PC-9 (cell line): ENCODE measurements at places on chromosomes 6 and 20.

DNA sequence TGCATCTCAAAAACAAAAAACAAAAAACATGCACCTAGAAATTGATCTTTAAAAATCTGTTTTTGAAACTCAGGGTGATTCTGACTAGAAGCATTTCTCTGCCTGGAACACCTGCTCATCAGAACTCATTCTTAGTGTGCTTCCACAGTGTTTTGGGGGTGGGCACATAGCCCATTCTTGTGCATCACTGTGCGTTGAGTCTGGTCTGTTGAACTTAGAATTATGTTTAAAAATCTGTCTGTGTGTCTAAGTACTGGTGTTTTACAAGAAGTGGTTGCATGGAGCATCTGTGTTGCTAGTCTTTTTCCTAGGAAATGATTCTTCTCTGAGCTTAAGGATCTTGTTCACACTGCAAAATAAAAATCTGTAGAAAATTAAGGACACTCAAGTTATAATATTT, 264.5 kb downstream of the SOX4 start:
- no peak for DNase-seq

GRCh38 chr20:59164686-59165391, 1.2 kb downstream of the ZNF831 start:
- DNase-seq = no peak

DNA sequence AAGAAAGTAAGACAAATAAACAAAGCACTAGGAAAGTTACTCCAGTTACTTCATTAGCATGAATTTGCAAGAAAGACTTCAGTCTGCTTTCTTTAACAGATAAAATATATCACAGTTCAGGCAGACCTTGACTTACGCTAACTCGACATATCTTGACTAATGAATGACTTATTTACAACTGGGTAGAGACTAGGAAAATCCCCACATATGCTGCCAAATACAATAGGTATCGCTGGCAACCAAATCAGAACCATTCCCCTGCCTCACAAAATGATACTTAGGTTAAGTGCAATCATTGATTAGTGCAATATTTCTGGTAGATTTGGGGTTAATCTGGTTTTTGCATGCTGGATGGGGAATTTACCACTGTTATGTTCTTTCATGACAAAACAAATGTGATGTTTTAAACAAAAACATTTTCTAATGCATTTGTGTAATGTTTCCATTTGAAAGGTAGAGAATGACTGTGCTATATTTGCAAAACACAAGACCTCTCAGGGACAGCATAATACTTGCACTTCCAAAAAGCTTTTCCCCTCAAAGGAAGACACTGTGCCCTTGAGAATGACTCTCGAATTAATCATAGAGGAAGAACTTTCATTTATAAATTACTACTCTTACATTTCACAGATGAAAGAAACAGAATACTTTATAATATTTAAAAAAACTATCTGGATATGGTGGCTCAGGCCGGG, 101.6 kb downstream of the PRKN start:
- DNase-seq = no peak

DNA sequence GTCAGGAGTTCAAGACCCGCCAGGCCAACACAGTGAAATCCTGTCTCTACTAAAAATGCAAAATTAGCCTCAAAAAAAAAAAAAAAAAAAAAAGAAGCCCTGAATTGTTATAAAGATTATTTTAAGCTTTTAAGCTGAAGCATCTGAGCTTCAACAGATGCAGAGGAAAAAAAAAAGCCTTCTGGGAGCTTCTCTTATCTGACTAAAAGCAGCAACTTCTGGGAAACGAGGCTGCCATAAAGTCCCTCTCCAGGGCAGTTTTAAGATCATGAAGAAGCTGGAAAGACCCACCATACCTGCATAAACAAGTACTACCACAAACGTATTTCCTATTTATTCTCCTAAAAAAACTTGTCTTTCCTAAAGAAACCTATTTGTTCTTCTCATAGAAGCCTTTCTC, 3.6 kb downstream of the SERINC3 start:
- DNase-seq = no peak

DNA sequence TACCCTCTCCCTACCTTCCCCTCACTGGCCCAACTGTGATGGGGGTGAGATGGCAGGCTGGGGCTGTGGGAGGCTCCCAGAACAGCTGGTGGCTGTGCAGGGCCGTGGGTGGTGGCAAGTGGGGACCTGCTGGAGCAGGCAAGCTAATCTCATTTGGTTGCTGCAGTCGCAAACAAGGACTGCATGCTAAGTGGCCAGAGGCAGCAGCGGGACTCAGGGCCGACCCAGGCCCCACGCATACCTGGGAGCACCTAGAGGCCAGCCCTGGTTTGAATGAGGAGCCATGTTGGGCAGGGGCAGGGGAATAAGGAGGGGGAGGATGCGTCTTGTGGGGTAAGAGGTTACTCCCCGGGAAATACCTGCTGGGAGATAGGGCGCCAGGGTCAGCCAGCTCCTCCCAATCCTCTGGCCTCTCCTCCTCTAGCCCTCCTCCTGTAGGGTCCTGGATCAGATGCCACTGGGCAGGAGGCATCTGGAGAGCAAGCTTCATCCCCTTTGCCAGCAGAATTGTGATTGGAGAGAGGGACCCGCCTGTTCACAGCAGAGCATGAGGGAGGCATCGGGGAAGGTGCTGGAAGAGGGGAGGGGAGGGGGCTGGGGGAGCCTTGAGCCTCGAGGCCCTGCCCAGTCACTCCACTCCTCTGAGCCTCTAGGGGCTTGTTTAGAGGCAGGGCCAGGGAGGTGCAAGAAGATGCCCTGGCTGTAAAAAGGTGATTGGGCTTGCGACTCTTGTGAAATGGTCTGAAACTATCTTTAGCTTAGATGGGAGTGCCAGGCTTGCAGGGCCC, 24.3 kb upstream of the CDH22 start:
- no peak for DNase-seq

DNA sequence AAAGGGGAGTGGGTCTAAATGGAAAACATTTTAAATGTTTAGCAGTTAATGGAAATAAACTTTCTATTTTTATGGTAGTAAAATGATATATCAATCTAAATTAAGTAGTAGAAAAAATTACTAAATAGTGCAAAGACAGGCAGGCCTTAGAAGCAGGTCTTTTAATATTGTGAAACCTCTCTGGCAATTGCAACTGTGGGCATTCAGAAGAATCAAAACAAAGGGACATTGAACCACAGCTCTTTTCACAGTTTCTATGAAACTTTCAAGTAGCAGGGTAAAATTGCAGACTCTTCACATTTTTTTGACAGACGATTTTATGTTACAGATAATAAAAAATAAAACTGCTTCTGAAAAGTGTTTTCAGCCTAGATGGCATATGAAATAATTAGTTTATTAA, 533.7 kb downstream of the BCKDHB start:
- no peak for DNase-seq

DNA sequence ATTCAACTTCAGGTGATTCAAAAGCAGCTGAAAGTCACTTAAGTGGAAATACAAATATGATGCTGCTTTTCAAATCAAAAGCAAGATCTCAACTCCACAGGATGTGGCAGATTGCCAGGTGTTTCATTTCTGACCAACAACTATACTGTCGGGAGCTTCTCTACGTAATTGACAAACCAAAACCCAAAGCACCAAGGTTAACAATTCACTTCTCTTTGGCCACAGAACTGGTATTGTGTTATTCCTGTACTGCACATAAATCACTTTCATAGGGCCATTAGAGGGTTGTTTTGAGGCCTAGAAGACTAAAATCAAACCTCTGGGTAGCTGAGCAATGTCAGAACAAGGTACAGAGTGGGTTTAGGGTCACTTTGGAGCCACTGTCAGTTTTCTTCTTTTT, 169.7 kb downstream of the HAO1 start:
- DNase-seq = no peak

DNA sequence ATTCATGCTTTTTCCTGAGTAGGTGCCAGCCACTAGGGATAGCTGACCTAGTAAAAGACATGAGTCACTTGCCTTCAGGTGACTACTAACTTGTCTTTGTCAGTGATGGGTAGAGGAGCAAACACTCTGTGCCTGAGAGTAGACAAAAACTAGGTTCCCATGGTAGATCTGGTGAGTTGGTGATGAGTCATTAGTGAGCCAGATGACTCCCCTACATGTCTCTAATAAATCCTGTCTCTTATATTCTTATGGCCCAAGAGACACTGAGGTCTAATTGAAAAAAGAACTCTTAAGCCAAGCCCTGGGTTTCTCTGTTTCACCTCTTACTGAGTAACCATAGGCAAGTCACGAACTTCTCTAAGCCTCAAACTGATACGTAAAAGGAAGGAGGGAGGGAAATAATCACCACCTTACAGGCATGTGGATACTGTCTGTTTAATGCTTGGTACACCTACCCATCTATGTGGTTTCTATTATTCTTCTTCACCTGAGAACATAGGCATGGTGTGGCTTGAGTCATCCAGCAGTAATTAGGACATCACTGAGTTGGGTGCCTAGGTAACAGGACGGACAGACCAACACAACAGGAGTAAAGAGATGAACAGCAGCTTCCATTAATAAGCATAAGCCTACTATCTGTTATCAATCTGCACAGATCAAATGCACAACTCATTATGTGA, 20.3 kb downstream of the TTPAL start:
- DNase-seq = peak; percentile 97

GRCh38 chr20:56634735-56635385, 5.8 kb downstream of the TFAP2C start:
- peak; percentile 32 for DNase-seq

DNA sequence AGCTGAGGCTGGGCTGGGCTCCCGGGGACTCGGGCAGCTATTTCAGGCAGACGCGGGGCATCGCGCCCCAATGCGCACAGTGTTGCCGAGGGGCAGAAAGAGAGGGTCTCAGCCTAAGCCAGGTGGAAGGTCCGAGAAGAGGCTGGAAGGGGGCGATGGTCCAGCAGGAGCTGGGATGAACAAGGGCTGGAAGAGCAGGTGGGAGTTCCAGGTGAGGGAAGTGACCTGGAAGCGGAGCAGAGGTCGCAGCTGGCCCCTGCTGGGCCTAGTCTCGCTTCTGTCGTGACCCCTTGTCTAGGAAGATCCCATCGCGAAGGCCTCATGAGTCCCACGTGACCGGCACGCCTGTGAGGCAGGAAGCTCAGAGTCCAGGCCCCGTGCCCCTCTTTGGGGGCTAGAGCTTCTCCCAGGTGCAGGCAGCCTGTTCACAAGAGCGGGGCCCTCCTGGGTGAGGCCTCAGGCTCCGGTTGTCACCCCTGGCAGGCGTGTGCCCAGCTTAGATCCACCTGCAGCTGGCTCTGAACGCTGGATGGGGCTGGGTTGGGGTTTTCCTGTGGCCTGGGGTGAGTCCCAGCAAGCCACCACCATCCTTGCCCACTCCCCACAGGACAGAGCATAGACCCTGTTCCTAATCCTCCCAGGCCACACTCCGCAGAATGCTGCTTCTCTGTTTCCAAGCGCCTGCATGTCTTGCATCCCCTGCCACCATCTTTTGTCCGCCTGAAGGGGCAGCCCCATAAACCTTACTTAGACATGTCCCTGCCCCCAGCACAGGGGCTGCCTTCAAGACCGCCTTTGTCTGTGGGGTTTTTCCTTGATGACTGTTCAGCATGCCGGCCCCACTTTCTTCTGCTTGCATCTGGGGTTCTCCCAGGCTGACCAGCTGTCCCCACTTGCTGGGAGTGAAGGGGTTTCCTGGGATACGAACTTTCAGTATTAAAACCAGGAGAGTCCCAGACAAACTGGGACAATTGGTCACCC, 15.1 kb downstream of the SLC22A3 start:
- no peak for DNase-seq

GRCh38 chr20:48047447-48047846, 262.2 kb upstream of the SULF2 start:
- DNase-seq = no peak

- DNase-seq = no peak
Observed at GRCh38 chr6:170446841-170447560, 106.1 kb downstream of the PSMB1 start.

- DNase-seq = no peak
Observed at GRCh38 chr6:153123801-153124200, 7.3 kb downstream of the RGS17 start.

DNA sequence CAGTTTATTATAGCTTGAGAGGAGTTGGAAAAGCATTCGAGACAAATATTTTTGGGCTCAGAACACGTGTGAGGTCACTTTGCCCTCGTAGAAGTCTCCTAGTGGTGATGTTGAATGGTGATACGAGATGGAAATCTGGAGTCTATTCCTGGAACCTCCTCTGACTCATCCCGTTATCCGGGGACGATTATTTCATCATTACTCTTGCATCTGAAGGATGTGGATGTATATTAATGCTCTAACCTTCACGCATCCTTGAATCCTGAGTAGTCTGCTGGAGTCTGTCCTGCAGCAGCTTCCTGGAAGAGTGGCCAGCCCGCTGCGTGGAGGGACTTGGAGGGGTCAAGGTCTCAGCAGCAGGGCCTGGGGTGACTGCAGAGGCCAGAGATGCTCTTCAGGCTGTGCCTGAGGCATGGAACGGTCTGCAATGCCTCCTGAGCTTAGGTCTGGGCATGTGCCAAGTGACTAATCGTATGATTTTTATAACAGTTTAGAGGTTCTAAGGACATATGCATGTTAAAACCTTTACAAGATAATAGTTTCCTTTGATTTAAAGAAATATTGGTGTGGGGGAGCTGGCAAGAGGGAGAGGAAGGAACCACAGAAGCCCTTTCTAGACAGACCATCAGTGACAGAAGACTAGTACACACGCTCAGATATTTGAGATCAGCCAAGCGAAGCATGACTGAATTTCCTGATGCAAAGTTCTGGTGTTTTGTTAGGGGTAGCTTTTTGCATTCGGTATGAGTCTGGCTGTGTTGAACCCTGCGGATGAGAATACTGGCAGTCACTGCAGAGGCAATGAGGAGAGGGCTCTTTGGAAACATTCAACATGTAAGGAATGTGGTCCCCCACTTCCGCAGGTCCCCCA, 400.2 kb downstream of the QKI start:
- no peak for DNase-seq

DNA sequence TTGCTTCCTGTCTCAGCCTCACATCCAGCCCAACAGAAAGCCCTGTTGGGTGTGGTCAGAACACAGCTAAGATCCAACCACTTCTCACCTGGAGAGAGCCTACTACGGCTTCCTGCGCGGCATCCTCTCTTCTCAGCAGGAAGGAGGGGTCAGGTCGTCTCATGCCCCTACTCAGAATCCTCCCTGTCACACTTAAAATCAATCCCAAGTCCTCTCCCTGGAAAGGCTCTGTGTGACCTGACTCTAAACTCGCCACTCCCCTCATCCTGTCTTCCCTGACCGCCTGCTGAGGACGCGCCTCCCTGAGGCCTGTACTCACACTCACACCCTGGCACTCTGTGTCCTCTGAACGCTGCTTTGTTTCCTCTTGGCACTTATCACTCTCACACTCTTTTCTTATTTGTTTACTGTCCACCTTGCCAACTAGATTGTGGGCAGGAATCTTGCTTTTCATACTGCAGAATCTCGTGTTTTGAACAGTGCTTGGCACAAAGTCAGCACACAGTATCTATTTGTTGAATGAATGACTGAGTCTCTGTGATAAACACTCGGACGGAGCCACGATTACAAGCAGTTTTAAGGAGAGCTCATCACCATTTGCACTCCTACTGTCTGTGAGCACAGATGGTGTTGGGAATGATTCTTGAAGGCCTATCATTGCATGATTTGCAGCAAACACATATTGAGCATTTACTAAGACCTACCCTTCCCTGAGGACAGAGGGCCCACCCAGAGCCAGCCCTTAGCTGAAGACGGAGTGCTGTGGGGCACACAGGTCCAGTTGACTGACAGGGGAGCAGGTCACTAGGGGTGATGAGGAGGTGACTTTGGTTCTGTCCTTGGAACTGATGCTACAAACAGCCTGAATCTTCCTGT, 18.7 kb downstream of the RAB5IF start:
- DNase-seq = no peak

GRCh38 chr6:108883172-108883571, 35.0 kb downstream of the ARMC2 start:
- no peak for DNase-seq
